Astrocyte (in vitro differentiated cells and primary cell): ENCODE measurements at places on chromosomes 3 and 15. TPM values are rescaled to one million over a fixed set of nuclear protein-coding genes. Genes with fewer than 3 reads are reported as not detected.

DNA sequence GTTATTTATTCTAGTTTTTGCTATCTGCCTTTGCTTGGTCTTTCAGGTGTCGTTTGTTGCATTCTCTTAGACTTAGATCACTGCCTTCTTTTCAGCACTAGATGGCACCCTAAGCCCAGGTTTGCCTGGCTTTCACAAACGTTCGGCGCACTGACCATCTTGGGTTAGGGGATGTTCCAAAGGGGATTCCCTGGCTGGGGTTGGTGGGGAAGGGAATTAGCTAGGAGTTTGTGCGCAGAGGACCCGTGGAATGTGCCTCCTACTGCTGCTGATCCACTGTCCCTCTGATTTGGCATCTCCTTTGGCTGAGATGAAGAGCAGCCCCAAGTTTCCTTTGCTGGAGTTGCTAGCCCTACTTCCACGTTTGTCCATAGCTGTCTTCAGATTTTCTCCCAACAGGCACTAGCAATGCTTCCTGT, 33.9 kb downstream of the PFN2 start:
- H3K4me3 ChIP-seq: no peak overlapping the region
- peak; percentile 42 for DNase-seq
- no peaks in the 10 kb centered on the region for H3K27me3 ChIP-seq
- H3K4me1 ChIP-seq: peaks cover 3% of the 10 kb centered on the region

GRCh38 chr15:100710222-100710621, 107.8 kb downstream of the ASB7 start:
- H3K4me1 ChIP-seq: peaks cover 18% of the 10 kb centered on the region
- no peaks in the 10 kb centered on the region for H3K36me3 ChIP-seq
- no peaks in the 10 kb centered on the region for H3K27me3 ChIP-seq

DNA sequence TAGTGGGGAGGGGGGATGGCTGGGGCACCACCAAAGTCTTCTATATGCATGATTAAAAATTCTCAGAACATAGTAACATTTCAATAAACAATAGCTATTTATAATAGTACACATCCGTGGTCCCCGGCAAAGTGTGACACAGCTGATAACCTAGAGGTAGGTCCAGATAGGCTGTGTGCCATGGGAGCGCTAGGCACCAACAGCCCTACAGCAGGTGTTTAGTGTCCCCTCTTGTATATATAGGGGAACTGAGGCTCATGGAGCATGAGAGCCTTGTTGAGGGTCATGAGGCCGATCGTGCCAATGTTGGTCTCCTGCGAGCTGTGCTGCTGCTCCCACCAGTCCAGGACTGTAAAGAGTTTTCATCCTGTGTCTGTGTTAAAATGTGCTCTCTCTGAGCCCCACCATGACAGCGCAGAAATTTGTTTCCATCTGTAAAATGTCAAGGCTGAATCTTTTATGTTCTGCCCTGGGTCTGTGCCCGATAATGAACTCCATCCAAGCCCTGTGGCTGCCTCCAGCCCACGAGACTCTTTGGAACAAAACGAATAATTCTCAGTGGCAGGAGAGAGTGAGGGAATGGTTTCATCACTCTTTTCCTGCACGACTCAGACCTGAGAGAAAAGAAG, 14.5 kb downstream of the TMEM158 start:
- H3K4me3 ChIP-seq: no peak overlapping the region
- peaks cover 4% of the 10 kb centered on the region for H3K4me1 ChIP-seq
- no peaks in the 10 kb centered on the region for H3K36me3 ChIP-seq
- H3K27ac ChIP-seq: no peak overlapping the region

GRCh38 chr3:11238060-11238459, 34.1 kb upstream of the ATG7 start:
- H3K27me3 ChIP-seq: no peaks in the 10 kb centered on the region
- peak; percentile 96 for DNase-seq
- peaks cover 22% of the 10 kb centered on the region for H3K4me1 ChIP-seq
- H3K27ac ChIP-seq: peak overlapping the region; percentile 96
- H3K4me3 ChIP-seq: peak overlapping the region; percentile 38

The IL17RD gene
- total RNA-seq: 8.7 and 13.0 TPM in 2 replicates
